ENCODE measurements at places on chromosomes 7 and 10.
A peak's percentile ranks its signal among the peaks of the same experiment; 100 is the strongest.

DNA sequence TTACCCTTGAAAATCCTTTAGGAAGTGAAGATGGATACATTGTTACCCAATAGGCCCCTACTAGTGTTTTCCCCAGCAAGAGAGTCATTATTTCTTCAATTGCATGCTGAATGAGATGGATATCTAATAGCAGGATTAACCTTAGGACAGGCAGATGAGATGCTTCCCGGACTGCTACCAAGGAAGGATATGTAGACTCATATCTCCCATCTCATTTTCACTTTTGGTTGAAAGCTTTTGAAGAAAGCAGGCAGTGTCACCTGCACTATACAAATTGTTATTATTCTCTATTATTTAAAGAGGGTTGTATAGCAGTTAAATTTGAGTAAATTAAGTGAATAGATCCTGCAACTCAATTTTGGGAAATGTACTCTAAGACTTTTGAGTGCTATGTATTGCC is 17.0 kb upstream of the ARHGAP21 start:
- DNase-seq, result no peak

GRCh38 chr7:112084520-112084971 is 121.7 kb downstream of the DOCK4 start:
- DNase-seq, result no peak

DNA sequence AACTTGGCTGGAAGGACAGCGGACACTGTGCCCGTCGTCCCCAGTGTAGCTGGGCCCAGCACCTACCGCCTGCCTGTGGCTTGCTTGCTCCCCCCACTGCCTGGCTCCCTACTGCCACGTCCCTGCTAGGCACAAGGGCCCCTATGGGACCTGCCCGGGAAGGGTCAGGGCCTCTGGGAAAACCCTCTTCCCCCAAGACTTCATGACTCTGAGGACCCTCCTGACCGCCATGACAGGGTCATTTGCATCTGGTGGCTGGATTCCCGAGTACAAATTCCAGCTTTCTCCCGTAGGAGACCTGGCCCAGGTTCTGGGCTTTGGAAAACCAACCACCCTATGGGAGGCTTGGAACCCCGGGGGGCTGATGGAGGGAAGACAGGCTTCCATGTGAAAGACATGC is 1.4 kb upstream of the MMD2 start:
- DNase-seq, result no peak

DNA sequence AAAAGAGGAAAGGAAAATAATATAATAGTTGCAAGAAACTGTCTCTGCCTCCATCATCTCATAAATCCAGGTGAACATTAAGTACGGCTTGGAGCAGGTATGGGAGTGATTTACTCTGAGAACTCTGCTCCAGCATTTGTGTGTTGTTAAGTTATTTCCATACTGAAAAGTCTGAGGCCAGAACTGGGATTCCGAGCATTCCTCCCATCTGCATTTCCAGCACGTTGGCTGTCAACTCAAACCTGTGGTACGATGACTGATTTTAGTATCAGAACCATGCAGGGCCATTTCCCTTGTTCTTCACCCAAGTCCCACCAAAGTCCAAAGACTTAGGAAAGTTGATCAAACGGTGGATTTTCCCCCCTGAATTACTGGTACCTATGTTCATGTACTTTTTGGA is 104.9 kb downstream of the CREB5 start:
- DNase-seq, result no peak

DNA sequence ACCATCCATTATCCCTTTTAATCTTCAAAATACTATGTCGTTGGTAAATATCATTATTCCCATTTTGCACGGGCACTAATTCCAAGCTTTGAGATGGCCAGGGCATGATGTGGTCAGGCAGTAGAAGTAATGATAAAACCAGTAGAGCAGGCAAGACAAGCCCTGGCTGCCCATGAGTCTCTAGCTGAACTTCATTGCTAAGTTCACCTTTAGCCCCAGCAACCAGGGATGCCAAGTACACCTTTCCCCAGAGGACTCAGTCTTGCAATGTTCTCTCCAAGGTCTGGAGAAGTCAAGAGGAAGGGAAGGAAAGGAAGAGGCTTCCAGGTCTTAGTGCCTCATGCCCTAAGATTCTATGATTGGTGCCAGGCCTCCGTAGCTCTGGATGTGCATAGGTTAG is 203.2 kb downstream of the PLXNA4 start:
- no peak for DNase-seq

DNA sequence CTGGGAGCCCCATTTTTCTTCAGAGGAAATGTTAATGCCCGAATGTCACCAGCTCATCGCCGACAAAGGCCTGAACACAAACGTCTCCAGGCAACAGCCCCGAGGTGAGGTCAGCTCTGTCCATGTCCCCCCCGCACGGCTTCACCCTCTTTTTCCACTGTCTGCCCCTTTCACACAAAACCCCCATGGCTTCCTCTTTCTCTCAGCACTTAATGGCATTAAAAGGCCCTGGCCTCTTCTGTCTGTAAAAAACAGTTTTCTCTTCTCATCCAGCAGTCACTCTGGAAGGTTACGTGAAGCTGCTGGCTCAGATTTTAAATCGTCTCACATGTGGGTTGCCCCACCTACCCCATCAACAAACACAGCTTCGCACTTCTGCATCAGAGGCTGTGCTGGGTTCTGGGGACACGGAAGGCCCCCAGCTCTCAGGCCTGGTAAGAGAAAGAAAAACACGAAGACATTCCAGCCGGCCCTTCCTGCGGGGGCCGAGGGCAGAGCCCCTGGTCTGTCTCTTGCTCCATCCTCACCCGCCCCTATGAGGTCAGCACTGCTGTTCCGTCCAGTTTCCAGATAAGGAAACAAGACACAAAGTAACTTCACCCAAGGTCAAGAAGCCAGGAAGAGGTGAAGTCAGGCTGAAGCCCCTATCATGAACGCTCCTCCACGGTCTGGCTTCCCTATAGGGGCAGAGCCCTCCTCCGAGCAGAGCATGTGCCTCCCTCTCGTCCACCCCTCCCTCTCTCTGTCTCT is 91.1 kb upstream of the PDGFA start:
- no peak for DNase-seq

DNA sequence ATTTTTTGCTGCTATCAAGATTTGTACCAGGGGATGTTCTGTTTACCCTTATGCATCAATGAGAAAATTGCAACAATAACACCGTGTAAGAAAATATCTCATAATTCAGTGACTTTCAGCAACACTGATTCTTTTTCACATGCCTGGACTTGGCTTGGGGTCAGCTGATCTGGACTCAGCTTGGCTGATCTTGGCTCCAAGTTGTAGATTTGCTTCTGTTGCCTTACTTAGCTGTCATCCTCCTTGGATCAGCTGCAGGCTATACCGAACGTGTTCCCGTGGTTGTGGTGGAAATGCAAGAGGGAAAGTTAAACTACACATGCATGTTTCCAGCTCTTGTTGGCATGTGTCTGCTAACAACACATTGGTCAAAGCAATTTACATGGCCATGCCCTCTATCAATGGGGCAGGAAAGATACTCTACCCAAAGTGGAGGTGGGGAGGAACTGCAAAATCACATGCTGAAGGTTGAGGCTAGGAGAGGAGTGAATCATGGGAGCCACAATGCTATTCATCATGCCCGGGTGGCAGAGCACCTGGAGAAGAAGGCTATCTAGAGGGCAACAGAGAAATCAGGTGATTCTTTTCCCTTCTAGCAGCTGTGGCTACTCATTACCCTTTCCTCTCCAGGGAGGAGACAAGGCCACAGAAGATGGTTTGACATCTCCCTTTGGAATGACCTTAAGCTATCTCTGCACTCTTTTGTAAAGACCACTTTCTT is 1276.3 kb upstream of the AUTS2 start:
- DNase-seq, result no peak

DNA sequence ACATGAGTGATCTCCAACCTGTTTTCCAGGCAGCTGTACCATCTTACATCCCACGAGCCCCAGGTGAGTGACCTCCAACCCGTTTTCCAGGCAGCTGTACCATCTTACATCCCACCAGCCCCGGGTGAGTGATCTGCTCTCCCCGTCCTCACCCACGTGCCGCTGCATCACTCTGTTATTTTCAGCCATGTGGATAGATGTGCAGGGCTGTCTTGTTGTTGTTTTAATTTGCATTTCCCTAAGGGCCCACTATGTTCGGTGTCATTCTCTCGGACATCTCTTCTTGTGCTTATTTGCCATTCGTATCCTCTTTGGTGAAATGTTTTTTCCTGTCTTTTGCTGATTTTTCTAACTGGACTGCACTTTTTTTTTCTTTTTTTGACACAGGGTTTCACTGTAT is 17.9 kb upstream of the LARP4B start:
- DNase-seq, result no peak

GRCh38 chr10:119535305-119535704 is 7.2 kb downstream of the RGS10 start:
- DNase-seq, result no peak

GRCh38 chr7:155258226-155258560 is 39.5 kb upstream of the INSIG1 start:
- peak; percentile 63 for DNase-seq

GRCh38 chr7:132218876-132219275 is 357.4 kb downstream of the PLXNA4 start:
- no peak for DNase-seq

DNA sequence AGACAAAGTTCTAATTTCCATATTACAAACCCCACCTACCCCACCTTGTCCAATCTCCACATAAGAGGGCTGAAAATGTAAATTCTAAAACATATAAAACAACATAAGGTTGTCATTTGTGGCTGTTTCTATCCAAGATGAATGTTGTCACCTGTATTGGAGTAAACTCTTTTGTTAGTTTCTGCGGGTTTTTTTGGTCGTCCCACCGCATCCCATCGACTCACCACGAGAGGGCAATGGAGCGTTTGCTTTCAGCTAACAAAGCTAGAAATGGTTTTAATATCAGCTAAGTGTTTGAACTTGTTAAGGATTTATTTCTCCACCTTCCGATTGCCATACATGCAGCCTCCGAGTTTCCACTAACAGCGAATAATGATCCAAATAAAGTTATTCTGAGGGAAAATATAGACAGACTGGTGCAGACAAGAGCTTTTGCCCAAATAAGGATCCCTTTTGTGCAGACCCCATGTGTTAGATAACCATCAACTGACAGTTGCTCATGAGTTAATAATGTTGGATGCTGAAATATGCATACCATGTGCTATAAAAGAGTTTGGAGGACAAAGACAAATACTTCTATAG is 137.2 kb downstream of the ARID5B start:
- DNase-seq, result peak; percentile 78

DNA sequence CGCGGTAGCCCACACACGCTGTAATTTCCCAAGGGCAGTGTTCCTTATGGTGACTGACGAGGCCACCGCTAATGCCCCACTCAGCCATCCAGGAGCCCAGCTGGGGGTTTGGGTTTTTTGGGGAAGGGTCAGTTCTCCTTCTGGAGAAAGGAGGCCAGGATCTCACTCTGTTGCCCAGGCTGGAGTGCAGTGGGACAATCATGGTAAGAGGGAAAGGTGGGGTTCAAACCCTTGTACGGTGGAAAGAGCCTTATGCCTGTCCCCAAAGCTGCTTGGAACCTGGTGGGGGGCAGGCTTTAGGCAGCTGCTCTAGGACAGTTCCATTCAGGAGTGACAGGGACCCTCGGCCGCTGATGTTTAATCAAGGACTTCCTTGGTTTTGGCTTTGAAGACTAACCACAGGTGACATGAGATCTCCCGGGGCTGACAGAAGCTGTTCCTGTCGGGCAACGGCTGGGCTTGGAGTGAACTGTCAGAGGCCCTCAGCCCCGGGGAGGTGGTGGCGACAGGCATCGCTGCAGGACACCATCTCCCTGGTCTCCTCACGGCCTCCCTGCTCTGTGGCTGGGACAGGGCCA is 84.5 kb downstream of the CARD11 start:
- no peak for DNase-seq

All from RWPE1 (cell line).